ENCODE measurements at places on chromosomes 4 and X.

GRCh38 chr4:128653527-128654444 is 155.7 kb upstream of the JADE1 start:
- DNase-seq = no peak

DNA sequence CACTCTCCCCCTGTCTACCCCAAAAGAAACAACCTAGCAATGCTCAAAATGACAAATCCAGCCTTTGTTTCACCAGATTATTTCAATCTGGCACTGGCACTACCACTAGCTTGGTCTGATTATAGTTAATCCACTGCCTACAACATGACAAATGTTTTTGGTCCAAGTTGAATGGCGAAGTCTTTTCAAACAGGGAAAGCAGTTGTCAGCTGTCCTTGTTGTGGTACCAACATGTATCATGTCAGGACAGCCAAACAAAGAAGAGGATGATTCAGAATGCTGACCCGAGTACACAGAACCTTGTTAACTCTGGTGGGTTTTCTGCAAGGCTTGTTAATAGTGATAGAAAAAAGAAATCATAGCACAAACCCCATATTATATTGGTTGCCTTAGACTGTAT is 160.8 kb upstream of the ANK2 start:
- no peak for DNase-seq

DNA sequence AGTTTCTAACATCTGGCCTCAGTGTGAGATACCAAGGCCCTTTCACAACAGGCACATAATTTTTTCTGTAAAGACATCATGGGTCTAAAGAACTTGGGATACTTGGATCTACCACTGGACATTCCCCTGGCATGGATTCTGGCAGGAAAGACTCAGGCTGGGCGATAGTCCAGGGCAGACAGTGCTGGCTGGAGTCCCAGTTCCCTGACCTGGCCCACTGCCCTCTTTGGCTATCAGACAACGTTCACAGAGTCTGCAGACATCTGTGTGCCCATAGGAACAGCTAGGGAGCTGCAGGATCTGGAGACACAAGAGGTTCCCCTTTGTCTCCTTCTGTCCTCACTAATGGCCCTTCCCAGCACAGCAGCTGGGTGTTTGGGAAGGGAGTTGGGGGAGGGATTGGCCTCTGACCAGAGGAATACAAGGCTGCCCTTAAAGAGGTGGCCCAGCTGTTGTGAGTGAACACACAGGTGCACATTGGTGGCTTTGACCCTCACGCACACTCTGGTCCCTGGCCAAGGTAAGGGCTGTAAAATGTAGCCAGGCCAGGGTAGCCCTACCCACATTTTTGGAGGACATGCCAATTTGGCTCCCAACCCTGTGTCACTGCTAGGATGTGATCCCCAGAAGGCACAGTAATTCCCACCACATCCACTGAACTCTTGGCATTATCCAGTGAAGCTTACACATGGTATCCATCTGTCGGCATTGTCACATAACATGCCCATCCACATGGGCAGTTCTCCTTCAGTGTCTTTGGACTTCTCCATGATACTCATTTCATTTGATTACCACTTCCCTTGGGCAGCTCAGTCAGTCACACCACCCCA is 72.3 kb downstream of the SOX3 start:
- no peak for DNase-seq

DNA sequence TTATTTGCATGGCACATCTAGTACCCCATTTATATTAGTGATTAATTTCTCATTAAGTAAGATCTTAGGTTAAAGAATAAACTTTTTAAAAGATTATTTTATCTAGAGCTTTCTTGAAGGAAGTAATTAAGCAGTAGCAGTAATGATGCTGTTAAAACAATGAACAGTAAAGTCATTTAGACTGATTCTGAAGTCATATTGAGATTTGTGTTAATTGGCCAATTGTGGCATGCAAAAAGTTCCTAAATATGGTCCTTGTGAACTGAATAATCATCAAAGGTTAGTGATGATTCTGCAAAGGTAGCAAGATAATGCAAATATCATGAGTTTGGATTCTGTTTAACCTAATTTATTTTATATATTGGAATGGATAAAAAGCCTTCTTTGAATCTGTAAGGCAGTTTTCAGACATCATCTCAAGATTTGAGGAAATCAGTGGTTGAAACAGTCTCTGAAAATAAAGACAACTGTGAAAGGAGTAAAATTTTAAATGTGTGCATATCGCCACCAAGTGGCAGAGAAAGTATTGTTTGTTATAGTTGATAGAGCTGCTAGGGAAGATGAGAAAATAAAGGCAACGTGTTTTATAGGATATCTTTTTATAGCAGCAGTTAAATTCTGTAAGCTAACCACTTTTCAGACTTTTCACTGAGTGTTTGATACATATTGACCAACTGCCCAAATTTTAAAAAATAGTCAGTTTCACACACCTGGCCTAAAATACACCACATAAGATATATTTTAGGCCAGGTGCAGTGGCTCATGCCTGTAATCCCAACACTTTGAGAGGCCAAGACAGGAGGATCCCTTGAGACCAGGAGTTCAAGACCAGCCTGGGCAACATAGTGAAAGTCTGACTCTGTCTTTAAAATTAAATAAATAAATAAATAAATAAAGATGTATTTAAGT is 79.6 kb downstream of the CCKAR start:
- DNase-seq = no peak

GRCh38 chr4:140333523-140333922 is 39.9 kb upstream of the SCOC start:
- no peak for DNase-seq

GRCh38 chrX:155745792-155746191 is 133.0 kb upstream of the TMLHE start:
- no peak for DNase-seq

DNA sequence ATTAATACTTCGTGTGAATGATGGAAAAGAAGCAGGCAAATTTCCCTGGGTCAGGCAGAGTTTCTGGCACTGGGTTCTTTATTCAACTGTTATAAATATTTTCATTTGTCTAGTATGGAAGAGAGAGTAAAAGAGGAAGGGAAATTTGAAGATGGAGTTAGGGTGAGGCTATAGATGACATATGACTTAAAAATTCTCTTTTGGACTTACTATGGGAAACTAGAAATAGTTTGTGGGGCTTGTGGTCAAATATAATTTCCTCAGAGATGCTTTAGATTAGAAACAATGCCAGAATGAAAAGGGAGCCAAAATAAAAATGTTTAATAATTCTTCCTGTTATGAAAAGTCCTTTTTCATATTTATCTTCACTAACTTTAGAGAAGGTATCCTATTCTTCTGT is 103.2 kb downstream of the GC start:
- no peak for DNase-seq

DNA sequence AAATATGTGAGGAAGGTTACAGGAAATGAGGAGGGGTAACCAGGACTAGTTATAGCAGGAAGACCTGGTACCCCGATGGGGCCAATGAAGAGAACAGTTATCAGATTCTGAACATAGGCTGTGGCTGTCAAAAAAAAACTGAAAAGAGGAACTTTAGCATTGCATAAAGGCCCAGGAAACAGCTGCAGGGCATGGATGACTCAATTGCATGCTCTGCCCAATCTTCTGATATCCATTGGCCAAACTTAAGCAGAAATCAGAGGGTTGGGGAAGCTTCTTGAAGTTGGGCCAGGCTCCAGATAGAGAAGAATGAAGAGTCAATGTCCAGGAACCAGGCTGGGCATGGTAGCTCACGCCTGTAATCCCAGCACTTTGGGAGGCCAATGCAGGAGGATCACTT is 1222.4 kb upstream of the PRKX start:
- DNase-seq = no peak

Measured in stimulated activated CD4-positive, alpha-beta T cell treated with anti-CD3 and anti-CD28 coated beads, Interleukin-1b, Interleukin-23, amount 100 ng/mL, for 1 hour (primary cell).